ENCODE measurements at places on chromosomes 12 and 14.

DNA sequence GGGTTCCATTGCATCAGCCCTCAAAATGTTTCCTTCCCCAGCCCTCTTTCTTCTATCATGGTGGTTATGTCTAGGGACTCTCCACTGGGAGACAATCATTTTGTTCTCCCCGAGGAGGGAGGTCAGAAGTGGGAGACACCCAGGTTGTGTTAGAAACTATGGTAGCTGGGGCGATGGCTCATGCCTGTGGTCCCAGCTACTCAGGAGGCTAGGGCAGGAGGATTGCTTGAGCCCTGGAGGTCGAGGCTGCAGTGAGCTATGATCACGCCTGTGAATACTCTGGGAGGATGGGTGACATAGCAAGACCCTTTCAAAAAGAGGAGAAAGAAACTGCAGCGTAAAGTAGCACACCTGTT lies 13.0 kb upstream of the LRRC23 start:
- DNase-seq = no peak

GRCh38 chr12:50732591-50732990 lies 31.3 kb upstream of the ATF1 start:
- DNase-seq = no peak

GRCh38 chr14:101839236-101839635 lies 77.7 kb downstream of the PPP2R5C start:
- DNase-seq = peak; percentile 24

- DNase-seq = no peak
Measured at GRCh38 chr14:95047754-95048153, 109.6 kb downstream of the DICER1 start.

DNA sequence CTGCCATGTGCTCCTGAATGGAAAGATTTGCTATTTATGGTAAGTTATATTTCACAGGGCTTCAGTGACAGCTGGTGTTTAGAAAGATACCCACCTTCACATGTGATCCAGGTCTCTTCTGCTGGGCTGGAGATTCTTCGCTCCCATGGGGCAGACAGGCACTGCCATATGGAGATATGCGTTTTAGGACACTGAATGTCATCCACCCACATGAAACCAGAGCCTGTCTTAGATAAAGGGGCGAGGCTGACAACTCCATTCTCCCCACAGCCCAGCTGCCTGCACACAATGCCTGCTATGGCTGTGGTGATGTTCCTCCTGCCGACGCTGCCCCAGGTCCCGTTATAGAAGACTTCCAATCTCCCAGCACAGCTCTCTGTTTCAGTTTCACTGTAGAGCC lies 69.4 kb downstream of the ACSM4 start:
- no peak for DNase-seq

- DNase-seq = peak; percentile 99
Measured at GRCh38 chr12:121649819-121650353, 19.6 kb downstream of the MORN3 start.

DNA sequence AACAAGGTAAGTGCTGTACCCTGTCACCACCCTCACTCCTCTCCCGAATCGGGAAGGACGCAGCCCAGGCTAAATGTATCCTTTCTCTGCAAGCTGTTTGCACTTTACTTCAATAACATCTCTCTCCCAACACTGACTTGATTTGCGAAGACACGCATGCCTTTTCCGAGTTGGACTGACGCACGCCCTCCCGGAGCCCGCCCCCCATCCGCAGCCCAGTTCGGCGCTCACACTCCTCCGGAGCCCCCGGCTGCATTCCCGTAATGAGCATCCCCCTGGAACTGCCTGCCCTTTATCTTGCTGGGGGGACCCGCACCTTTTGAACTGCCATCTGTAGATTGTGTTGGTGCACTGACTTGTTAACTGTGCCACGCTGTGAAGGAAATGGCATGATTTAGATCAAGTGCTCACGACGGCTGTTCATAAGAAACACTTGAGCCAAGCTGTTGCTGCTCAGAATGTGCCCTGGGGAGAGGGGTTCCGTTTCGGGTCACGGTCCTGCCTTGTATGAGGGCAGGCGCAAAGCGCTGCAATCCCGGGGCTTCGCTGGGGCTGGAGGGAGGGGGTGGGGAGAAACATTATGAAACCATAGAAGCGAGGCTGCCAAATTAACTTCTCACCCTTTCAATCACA lies 176.6 kb upstream of the CDKN3 start:
- DNase-seq = peak; percentile 15
